ENCODE measurements at places on chromosomes 7 and 10.
A peak's percentile ranks its signal among the peaks of the same experiment; 100 is the strongest.

- no peak for DNase-seq
Measured at GRCh38 chr7:130356876-130357611, 12.4 kb downstream of the CPA5 start.

GRCh38 chr7:155815332-155816191, 3.3 kb upstream of the SHH start:
- DNase-seq = peak; percentile 48

DNA sequence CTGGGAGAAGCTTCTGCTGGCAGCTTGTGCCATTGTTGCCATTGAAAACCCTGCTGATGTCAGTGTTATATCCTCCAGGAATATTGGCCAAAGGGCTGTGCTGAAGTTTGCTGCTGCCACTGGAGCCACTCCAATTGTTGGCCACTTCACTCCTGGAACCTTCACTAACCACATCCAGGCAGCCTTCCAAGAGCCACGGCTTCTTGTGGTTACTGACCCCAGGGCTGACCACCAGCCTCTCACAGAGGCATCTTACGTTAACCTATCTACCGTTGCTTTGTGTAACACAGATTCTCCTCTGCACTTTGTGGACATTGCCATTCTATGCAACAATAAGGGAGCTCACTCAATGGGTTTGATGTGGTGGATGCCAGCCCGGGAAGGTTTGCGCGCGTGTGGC, 220.7 kb downstream of the ADK start:
- DNase-seq = no peak

- DNase-seq = no peak
Measured at GRCh38 chr10:61778137-61778536, 115.4 kb downstream of the CABCOCO1 start.

- no peak for DNase-seq
Measured at GRCh38 chr10:6023661-6024333, 38.4 kb downstream of the IL2RA start.

- DNase-seq = no peak
Measured at GRCh38 chr10:12614177-12614995, 265.0 kb downstream of the CAMK1D start.

GRCh38 chr10:124003871-124004662, 89.3 kb downstream of the CHST15 start:
- DNase-seq = no peak

- no peak for DNase-seq
Measured at GRCh38 chr10:19728964-19729363, 87.3 kb upstream of the PLXDC2 start.

DNA sequence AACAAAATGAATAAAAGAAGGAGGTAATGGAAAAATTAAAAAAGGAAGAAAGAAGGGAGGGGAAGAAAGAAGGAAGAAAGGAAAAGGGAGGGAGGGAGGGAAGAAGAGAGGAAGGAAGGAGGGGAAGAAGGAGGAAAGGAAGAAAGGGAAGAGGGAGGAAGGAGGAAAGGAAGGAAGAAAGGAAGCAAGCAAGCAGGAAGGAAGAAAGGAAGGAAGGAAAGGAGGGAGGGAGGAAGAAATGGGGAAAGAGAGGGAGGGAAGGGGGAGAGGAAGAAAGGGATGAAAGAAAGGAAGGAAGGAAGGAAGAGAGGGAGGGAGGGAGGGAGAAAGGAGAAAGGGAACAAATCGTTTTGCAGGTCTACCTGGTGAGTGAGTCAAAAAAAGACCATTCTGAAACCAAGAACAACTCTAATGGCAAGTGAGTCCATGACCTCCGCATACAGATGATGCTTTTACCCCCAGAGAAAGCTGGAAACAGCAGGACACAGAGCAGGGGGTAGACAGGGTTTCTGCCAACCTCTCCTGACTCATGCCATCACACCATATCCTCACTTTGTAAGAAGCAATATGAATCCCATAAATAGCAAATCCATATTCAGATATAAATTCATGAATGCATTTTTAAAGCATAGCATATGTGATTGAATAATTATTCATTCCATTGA, 1112.9 kb upstream of the AUTS2 start:
- DNase-seq = no peak

- no peak for DNase-seq
Measured at GRCh38 chr7:13560441-13560840, 429.0 kb downstream of the ETV1 start.

DNA sequence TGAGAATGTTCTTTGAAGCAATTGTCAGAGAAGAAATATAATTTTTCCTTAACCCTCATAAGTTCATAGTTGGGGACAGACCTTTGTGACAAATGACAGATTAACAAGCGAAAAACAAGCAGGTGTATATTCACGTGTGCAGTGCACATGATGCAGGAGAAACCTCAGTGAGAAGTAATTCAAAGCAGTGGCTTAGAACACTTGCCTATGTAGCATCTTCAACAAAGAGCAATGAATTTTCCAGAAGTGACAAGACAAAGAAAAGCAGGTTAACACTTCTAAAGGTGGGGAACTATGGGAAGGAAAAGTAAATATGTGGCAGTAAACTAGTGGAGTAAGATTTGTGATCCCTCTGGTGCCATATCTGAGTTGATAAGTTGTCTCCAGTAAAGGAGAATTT, 65.8 kb downstream of the MCU start:
- no peak for DNase-seq

DNA sequence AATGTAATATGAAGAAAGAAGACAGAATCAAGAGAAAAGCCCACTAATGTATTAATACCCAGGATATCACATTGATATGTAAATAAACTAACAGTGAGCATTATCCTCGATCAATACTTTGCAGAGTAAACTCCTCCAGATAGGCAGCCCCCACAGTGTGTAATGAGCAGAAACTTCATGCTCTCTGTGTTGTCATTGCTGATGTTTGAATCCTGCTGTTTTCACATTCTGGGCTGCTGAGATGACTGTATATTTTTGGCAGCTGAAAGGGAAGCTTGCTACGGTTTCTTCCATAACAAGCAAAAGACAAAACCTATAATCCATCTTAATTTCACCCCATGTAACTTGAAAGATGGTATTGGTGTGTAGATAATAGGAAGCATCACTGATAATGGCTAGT, 15.3 kb upstream of the THSD7A start:
- DNase-seq = no peak

DNA sequence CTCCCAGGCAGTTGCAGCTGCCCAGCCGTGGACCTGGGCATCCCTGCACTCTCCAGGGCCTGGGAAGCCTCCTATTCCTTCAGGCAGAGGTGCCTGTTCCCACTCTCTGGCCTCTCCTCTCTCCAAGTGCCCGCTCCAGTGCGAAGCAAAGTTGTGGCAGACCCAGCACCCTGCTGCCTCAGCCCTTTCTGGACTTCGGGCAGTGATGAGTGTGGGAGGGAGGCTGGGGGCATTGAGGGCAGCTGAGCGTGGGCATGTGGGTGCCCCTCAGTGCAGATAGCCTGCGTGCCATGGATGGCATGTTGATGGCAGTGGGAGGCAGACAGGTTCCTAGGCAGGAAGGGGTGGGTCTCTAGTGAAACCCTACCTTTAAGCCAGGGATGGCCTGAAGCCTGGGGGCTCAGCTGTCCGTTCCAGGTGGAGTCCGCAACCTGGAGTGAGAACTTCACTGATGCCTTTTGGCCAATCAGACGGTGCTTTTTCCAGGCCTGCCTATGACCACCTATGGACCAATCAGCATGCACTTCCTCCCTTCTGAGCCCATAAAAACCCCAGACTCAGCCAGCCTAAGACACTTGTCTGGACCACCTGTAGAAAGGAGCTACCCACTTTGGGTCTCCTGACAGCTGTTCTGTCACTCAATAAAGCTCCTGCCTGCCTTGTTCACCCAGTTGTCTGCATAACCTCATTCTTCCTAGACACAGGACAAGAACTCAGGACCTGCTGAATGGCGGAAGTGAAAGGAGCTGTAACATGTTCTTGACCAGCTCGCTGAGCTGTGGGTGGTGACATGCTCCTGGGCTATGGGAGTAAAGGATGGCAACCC, 26.1 kb downstream of the SVIL start:
- DNase-seq = no peak

DNA sequence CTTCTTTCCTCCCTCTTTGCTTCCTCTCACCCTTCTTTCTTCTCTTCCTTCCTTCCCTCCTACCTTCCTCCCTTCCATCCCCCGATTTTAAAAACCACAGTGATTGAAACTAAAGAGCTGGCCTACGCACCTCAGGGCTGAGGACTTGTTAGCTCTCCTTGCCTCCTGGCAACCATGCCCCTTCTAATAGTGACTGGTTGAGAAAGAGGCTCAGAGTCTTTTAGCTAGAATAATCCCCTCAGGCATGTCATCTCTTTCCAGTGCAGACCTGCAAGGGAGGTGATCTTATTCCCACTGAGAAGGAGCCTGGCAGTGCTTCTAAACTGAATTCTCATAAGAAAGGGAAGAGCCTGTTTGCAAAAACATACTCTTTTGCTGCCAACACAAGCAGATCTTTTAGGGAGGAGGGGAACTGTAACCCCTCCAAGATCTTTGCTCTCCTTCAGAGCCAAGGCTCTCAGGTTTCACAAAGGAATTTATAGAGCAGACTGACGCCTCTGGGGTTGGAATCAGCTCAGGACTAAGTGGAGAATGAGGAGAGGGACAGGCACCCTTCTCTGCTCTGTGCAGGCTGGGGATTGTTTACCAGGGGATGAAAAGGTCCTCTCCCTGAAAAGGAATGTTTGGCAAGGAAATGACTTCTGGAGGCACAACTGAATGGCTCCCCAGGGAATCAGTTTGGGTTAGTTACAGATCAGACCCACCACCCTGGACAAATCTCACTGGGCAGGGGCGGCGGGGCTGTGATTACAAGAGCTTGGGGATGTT, 9.4 kb upstream of the ANKRD1 start:
- no peak for DNase-seq

DNA sequence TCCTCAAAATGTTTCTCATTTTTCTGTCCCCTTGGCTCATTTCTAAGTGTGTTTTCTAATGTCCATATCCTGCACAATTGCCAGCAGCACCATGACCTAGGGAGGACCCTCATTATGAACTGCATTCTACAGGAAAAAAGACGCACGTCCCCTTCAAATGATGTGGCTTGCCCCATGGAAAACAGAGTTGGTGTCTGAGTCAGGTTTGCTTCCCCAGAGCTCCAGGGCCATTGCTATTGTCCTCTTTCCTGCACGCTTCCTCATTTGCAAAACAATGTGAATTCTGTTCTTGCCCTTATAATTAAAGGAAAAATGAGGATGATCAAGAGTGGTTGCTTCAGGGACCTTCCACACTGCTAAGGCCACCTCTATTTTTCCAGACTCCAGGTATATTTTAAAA, 14.7 kb upstream of the ASB4 start:
- DNase-seq = no peak

- no peak for DNase-seq
Measured at GRCh38 chr10:125772864-125773180, 2.8 kb downstream of the MMP21 start.

DNA sequence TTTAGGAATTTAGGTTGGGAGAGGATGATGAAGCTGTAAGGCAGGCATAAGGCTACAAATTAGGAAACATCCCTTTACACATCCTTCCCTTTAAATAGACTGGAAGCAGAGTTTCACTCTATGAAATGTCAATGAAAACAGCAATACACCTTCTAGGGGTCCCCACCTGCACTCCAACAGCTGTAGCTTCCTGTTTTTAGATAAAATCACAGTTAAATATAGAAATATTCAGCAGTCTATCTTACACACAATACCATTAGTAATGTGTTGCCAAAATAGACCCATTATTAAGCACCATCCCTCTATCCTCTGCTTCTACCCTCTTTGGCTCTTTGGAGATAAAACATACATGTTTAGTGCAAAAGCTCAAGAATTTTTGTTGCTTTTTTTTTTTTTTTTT, 237.4 kb downstream of the PCLO start:
- no peak for DNase-seq

DNA sequence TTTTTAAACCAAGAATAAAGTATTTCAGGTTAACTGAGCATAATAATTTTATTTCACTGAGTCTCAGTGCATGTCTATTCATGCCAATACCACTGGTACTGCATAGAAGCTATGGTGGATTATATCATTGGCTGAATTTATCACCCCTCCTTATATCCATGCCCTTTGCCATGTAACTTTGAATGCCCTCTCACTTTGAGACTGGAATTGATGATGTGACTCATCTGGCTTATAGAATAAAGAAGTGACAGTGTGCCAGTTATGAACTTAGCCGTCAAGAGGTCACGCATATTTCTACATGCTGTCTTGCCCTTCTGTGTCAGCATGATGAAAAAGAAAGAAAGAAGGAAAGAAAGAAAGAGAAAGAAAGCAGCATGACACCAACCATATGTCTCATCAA, 20.7 kb upstream of the ABLIM1 start:
- DNase-seq = no peak

- DNase-seq = no peak
Measured at GRCh38 chr7:2726316-2727018, 38.5 kb downstream of the AMZ1 start.

GRCh38 chr10:78319371-78319770, 285.7 kb downstream of the RPS24 start:
- DNase-seq = no peak

GRCh38 chr7:105205592-105206237, 183.0 kb downstream of the SRPK2 start:
- no peak for DNase-seq

- DNase-seq = no peak
Measured at GRCh38 chr7:101287032-101287431, 34.6 kb downstream of the IFT22 start.

GRCh38 chr10:43679509-43679908, 30.8 kb upstream of the ZNF32 start:
- no peak for DNase-seq

- DNase-seq = no peak
Measured at GRCh38 chr7:22027475-22027874, 81.8 kb upstream of the CDCA7L start.

DNA sequence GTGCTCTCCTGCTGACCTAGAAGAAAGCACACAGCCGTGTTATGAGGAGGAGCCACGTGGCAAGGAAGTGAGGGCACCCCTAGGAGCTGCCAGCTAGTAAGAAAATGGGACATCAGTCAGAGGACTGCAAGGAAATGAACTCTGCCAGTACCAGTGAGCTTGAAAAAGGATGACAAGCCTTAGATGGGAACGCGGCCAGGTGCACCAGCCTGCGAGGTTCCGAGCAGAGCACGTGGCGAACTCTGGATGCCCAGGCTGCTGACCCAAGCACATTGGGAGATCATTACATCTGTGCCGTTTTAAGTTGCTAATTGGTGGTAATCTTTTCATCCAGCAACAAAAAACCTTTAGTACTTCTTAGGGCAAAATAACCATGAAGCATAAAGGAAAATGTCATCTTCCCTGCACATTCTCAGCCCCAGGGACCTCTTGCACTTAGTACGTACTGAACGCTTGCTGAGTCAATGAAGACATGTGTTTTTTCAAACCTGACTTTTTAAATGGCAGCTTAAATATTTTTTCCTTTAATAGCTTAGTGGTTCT, 69.4 kb downstream of the AMZ1 start:
- no peak for DNase-seq

- DNase-seq = no peak
Measured at GRCh38 chr7:129227646-129228578, 3.1 kb downstream of the AHCYL2 start.

DNA sequence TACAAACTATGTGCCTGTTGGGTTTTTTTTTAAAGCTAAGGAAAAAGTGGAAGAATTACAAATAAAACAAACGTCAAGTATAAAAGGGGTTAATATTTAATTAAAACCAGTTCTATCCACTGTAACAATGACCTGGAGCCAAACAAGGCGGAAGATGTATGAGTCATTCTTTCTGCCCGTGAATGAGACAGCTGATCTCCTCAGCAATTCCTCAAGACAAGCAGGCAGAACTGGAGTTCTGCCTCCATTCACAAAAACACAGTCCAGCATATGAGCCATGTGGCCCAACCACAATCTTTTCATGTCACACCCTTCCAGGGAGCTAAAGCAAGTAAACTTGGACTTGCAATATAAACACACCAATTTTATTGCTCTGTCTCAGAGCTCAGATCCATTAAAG, 8.4 kb downstream of the ETV1 start:
- DNase-seq = no peak

Measured in stimulated activated naive CD4-positive, alpha-beta T cell (primary cell).